CD4-positive, alpha-beta T cell (primary cell): ENCODE measurements at places on chromosomes 13 and 19.

DNA sequence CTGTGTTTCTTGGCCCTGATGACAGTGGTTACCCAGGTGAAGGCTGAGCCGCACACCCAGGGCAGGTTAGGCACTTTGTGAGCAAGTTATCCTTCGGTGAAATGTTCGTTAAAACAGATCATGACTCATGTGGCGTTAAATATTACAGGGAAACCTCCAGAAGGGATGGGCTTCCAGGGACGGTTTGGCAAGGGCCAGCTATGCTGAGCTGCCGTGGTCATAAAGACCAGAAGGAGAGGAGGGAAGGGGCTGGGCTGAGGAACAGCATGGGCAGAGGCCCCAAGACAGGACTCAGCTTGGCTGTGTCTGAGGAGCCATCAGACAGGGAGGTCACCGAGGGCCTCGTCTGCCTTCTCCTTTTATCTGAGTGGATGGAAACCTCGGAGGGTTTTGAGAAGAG, 47.5 kb downstream of the ATP11A start:
- DNase-seq = no peak

DNA sequence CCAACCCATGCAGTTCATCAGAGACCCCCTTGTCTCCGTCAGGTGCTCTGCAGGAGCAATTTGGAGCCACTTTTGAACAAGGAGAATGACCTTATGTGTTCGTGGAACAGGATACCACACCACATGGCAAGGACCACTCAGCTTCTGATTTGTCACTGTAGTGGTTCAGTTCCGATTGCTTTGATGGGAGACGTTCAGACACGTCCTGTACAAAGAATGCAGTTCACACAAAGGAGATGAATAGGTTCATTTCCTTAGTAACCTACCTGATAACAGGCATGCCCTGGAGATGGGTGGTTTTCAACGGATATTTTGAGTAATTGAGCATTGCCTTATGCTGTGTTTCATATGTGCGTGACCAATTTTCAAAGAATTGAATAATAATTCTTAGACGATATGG, 17.2 kb downstream of the FGF9 start:
- no peak for DNase-seq

DNA sequence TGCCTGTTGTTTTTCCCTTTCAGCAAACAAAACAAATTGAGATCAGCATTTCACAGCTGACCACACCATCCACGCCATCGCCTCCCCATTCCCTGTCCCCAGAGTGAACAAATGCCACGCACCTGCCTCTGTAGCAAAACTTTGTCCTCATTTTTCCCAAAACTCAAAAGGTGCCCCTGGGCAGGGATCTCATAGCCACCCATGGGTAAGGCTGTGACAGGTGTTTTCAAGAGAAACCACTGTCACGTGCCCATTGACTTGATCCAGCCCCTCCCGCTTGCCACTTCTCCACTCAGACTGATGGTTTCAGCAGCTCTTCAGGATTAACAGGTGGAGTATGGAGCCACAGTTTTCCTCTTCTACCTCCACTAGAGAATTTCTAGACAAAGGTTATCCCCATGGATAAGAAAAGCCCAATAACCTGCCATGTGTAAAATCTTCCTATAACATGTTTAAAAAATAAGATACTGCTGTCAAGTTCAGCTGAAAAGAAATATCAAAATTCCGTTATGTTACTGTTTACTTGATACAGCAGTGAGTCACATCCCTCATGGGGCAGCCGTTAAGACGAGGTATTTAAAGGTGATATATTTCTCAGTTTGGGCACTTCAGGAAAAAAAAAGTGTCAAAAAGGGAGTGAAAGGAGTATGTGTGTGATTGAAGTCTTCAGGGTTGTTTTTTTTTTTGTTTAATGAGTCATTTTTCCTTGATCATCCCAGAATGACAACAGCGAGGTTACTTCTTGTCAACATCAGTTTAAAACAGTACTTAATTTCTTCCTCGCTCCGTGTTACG, 63.5 kb upstream of the GPR183 start:
- DNase-seq = no peak

DNA sequence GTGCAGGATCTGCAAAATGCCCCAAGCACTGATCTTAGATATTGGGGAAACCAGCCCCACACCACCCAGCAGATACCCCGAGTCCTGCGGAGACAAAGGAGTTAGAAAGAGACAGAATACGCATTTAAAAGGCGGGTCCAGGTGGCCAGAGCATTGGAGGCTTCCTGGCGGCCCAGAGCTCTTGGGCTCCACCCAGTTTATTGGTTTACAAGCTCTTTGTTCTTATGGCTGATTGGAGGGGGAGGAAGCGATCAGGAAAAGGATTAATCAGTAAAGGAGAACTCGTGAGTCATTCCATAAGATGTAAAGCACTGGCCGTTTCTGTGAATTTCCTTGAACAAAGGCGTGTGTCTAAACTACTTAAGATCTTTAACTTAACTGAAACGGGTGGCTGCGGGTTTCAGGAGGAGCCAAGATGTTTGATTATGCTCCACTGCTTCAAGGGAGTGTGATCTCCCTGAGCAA, 926 bp downstream of the ZNF587 start:
- DNase-seq = no peak

- peak; percentile 33 for DNase-seq
Measured at GRCh38 chr19:42092350-42092749, 16.4 kb downstream of the ZNF574 start.

- DNase-seq = no peak
Measured at GRCh38 chr13:35763060-35763781, 286.7 kb upstream of the MAB21L1 start.

DNA sequence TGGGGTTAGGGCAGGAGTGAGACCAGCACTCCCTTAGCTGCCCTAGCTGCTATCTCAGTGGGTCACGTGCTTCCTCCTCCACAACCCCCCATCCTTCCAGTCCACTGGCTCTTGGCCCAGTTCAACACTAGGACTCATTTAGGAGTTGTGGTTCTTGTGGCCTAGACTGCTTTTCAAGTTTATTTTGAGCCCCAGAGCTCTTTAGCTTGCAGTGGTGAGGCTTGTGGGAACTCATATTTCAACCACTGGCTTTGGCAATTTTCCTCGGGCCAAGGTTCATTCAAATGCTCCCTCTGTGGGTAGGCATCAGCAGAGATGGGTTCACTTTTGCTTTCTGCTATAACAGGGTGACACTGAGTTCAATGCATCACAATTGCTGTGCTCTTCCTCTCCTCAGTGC, 436.2 kb upstream of the SLITRK5 start:
- no peak for DNase-seq

DNA sequence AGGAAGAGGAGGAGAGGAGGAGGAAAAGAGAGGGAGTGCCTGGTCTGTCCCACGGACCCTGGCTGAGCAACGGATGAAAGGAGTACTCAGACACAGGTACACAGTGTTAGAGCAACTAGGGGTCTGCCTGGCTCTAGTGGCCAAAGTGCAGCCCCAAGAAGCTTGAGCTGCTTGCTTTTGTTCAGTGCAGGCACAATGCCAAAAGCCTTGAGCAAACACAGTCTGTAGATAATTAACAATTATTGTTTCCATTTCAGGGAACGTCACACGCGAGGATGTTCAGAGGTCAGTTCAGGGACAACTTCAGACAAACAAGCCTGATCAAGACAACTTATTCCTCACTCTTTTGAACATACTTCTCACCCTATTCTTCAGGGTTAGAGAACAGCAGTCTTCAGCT, 32.2 kb upstream of the ZNF726 start:
- no peak for DNase-seq

DNA sequence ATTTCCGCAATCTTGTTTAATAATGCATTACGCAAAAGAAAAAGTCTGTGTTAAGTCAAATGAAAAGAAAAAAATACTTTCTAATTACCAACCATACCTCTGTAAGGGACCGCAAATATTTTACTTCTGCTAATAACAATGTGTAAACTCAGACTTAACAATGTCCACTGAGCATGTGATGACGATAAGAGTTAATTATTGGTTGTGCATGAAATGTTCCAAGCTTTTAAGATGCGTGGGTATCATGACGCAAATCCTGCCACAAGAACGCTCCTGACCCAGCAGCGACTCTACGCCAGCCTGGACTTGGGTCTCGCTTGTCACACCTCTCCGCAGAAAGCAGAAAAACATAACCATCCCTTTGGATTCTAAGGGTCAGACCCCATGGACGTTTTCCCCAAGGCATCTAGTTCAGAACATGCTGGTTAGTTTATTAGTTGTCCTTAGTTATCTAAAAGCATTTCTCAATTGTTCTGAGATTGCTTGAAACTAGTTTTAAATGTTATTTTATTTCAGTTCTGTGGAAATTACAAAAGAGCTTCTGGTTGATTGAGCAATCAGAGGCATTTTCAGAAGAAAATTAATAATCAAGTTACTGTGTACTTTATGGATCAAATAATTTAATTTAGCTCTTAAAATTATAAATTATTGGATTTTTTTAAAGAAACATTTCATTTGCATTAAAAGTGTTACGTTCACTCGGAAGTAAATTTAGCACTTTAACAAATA, 779.9 kb upstream of the ARGLU1 start:
- DNase-seq = no peak
